ENCODE measurements at places on chromosomes 1 and 21.

DNA sequence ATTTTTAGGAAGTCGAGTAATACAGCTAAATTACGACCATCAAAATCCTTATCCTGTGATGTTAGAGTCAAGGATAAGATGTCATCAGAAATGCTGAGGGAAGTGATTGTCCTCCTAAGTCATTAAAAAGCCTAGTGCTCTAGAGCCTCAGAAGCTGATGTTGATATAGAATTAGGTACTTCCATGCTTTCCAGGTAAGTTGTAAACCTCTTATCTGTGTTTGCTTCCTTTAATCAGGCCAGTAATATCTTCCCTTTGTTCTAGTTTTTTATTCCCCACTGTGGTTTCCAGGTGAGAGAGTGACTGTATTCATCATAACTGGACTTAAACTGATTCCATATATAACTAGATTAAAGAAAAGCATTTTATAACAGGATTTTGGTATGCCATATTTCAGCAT is 44.4 kb downstream of the SMG7 start:
- DNase-seq = no peak

DNA sequence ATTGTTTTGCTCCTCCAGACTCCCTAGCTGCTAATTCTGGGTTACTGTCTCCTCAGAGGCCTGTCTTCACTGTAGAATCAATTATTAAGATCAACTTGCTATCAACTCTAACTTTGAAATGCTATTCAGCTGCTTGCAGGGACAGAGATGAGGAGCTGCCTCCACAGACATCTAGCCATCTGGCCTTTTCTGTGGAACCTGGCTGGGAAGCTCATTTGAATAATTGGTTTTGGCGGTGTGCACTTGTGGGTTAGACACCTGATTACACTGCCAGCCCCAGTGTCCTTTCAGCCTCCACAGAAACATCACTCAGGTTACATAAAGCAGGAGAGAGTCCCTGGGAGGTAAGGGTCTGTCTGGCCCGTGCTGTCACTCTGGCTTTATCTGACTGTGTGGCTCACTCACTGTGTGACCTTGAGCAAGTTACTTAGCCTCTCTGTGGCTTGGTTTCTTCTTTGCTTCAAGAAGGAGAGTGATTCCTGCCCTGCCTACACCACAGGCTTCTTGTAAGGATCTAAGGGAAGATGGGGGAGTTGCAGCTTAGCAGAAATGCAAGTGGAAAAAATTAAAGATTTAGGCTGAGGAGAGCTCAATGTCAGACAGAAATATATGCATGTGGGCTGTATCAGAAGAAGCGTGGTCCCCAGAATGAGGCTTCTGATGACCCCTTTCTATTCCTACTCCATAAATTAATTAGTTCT is 131.6 kb downstream of the BEND5 start:
- DNase-seq = no peak

DNA sequence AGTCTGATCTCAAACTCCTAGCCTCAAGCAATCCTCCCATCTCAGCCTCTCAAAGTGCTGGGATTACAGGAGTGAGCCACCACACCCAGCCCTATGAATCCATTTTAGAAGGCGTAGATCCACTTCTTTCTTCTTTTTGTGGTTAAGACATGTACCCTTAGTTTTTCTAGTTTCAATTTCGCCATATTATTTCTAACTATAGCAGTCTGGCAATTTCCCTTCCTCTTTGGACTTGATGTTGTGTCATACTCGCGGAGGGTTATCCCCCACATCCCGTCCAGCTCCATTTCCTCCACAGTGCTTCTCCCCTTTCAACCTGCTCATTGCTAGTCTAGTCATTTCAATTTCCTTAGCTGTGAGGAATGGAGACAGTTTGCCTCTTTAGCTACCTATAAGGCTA is 5.2 kb upstream of the LRRC8D start:
- DNase-seq = no peak

- DNase-seq = no peak
These were observed 310.6 kb downstream of the SEC16B start for GRCh38 chr1:177659281-177659680.

DNA sequence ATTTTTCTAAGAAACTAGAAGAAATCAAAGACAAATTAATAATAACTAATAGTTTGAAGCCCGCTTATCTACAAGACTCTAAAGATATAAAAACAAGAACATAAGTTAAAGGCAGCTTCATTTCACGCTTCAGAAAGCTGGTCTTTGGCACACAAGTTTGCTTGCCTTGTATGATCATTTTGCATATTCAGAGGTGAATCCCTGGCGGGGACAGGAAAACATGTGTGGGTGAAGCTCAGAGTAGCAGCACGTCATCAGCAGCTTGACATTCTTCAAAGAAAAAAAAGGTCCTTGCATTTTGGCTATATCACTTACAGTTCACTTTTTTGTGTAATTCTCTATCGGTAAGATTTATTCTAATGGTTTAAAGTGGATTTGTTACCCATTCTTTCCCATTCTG is 1911.8 kb downstream of the MRPL39 start:
- DNase-seq = no peak
